ENCODE measurements at places on chromosomes 7 and 10. TPM values are rescaled to one million over a fixed set of nuclear protein-coding genes. Genes with fewer than 3 reads are reported as not detected.
A peak's percentile ranks its signal among the peaks of the same experiment; 100 is the strongest.

- no peaks in the 10 kb centered on the region for H3K4me1 ChIP-seq
- no peak overlapping the region for H3K4me3 ChIP-seq
- H3K27me3 ChIP-seq = no peaks in the 10 kb centered on the region
- no peak overlapping the region for H3K27ac ChIP-seq
- H3K36me3 ChIP-seq = no peaks in the 10 kb centered on the region
- DNase-seq = no peak
These were observed 188.7 kb downstream of the ADARB2 start for GRCh38 chr10:1548596-1548995.

The ZNF485 gene
- 3.5 TPM for total RNA-seq

DNA sequence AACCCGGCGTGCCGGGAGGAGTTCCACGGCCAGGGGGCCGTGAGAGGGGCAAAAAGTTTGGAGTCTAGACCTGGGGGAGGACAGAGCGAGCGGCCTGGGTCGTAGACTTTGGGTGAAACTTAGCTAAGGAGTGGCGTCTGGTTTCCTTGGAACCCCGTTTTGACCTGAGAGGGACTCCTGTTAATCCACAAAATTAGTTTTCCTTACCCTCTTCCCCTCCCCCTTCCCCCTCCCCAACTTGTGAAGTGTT is 574 bp downstream of the MARCHF5 start:
- DNase-seq = no peak
- H3K27me3 ChIP-seq = no peaks in the 10 kb centered on the region
- peak overlapping the region; percentile 95 for H3K4me3 ChIP-seq
- peaks cover 5% of the 10 kb centered on the region for H3K36me3 ChIP-seq

The UNCX gene
- not detected for total RNA-seq

GRCh38 chr10:49398986-49399385 is 3.1 kb upstream of the DRGX start:
- no peak overlapping the region for H3K4me3 ChIP-seq
- H3K27me3 ChIP-seq = peaks cover 76% of the 10 kb centered on the region
- no peak for DNase-seq
- H3K27ac ChIP-seq = no peak overlapping the region
- peaks cover 29% of the 10 kb centered on the region for H3K4me1 ChIP-seq

GRCh38 chr7:50217821-50218281 is 86.7 kb upstream of the IKZF1 start:
- no peak overlapping the region for H3K4me3 ChIP-seq
- no peak overlapping the region for H3K27ac ChIP-seq
- H3K4me1 ChIP-seq = peaks cover 12% of the 10 kb centered on the region
- no peaks in the 10 kb centered on the region for H3K36me3 ChIP-seq

The SFMBT2 gene
- total RNA-seq = 22.3 TPM

The PDGFA gene
- 27.1 TPM for total RNA-seq

DNA sequence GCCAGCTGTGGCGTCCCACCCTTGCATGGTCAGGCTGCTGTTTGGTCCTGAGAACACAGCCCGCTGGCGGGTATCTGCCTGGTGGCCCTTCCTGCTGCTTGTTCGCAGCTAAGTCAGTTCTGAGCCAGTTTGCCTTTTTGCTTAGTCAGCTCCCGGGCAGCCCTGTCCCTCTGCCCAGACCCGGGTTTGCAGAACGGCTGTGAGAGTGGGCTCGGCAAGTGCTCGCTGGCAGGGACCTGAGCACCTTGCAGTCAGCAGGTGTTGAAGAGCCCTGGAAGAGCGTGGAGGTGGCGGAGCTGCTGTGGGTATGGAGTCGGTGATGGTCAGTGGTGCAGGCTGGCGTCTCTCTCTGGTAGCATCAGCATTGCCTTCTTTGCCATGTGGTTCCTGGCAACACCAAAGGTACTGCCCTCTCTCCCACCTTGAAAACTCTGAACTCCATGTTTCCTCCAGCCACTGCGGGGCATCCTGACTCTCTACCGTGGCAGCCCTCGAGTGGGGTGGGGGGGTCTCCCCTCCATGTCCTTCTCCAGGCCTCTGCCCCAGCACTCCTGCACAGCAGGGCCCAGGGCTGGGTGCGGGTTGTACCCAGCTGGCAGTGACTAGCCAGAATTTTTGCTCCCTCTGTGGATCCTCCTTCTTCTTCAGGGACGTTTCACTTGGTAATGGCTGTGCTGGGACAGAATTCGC is 4.6 kb downstream of the INPP5A start:
- no peaks in the 10 kb centered on the region for H3K36me3 ChIP-seq
- H3K27ac ChIP-seq = no peak overlapping the region
- peak; percentile 44 for DNase-seq

DNA sequence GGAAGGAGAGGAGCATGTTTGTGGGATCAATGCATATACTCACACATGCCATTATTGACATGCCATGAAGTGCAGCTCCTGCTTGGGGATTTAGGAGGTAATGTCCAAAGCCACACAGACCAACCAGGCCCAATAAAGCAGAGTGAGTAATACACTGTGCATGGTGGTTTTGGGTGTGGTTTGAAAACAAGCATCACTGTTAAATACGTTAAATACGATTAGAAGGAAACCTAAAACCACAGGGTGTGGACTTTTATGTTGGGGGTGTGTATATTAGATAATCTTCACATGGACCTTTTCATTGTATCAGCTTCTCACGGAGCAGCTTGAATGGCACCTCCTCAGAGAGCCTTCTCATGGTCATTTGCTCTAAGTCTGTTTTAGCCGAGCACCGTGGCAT is 10.4 kb upstream of the EIF3A start:
- no peaks in the 10 kb centered on the region for H3K4me1 ChIP-seq
- H3K36me3 ChIP-seq = no peaks in the 10 kb centered on the region
- H3K4me3 ChIP-seq = no peak overlapping the region
- H3K27me3 ChIP-seq = no peaks in the 10 kb centered on the region
- H3K27ac ChIP-seq = no peak overlapping the region
- DNase-seq = no peak

DNA sequence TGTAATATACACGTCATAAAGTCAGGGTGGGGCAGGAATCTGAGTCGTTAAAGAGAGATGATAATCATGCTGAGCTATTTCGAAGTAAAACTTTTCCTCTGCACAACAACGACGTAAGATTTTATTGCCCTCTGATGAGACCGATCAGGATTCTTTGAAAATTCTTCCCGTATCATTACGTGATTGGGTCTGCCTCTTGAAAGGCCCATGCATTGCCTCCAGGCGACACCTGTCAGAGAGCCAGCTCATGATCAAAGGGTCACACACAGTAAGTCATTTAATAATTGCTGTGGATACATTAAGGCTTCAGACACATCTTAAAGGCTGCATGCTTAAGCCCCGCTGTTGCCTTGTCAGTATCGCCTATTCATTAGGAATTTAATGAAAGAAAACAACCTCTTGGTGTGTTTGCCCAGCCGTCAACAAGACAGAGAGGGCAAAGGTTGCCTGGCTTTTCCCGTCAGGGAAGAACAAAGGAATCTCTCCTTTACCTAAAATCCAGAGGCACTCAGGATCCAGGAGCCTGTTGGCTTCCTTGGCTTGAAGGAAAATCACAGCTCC is 189.0 kb upstream of the SH2B2 start:
- H3K27me3 ChIP-seq = no peaks in the 10 kb centered on the region
- no peak for DNase-seq
- peaks cover 43% of the 10 kb centered on the region for H3K36me3 ChIP-seq
- H3K4me3 ChIP-seq = no peak overlapping the region

GRCh38 chr10:61176424-61176823 is 232.4 kb upstream of the RHOBTB1 start:
- no peak overlapping the region for H3K4me3 ChIP-seq
- H3K36me3 ChIP-seq = no peaks in the 10 kb centered on the region
- no peak for DNase-seq
- H3K4me1 ChIP-seq = no peaks in the 10 kb centered on the region
- H3K27ac ChIP-seq = no peak overlapping the region

The RTKN2 gene
- 109 TPM for total RNA-seq

DNA sequence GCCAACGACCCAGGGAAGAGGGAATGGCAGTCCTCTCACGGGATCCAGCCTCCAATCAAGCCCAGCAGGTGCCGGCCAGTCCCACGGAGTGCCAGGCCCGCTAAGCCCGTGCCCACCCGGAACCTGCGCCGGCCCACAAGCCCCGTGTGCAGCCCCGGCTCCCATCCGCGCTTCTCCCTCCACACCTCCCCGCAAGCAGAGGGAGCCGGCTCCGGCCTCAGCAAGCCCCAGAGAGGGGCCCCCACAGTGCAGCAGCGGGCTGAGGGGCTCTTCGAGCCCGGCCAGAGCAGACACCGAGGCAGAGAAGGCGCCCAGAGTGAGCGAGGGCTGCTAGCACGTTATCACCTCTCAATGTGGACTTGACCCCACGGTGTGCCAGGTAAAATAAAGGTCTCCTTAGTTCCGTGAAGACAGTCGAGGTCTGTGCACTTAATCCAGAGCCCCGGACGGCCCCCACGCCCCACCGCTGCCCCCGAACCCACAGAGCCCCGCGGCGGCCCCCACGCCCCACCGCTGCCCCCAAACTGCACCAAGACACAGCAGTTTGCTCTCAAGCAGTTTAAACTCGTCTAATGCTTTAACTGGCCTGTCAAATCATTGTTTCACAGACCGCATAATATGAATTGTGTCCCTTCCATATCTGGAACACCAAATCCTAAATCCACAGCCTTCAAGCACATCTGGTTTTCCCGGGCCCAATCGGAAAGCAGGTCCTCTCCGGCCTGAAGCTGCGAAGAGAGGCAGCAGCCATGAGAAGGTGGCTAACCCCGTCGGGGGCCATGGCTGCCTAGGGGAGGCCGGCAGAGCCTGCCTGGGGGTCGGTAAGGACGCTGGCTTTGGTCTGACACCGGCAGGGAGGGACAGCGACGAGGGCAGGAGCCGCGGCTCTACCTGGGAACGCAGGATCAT is 307.8 kb downstream of the PTPRN2 start:
- no peaks in the 10 kb centered on the region for H3K4me1 ChIP-seq
- no peaks in the 10 kb centered on the region for H3K36me3 ChIP-seq
- no peak overlapping the region for H3K4me3 ChIP-seq
- DNase-seq = no peak
- H3K27me3 ChIP-seq = no peaks in the 10 kb centered on the region

DNA sequence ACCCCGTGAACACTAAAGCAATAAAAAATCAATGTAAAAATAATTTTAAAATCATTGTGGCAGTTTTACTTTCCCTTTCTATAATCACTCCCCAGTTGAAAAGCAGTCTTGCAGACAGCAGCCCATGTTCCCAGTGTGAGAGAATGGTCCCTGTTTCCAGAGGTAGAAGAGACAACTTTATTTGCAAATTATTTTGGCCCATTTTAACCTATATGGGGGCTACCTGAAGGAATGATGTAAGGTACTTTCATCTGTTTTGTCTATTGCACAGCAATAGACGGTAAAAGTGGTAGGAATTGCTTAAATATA is 559.8 kb downstream of the ZWINT start:
- no peak overlapping the region for H3K4me3 ChIP-seq
- no peak for DNase-seq
- H3K36me3 ChIP-seq = no peaks in the 10 kb centered on the region
- no peaks in the 10 kb centered on the region for H3K27me3 ChIP-seq

- H3K36me3 ChIP-seq = no peaks in the 10 kb centered on the region
- H3K27ac ChIP-seq = no peak overlapping the region
- no peaks in the 10 kb centered on the region for H3K4me1 ChIP-seq
- no peaks in the 10 kb centered on the region for H3K27me3 ChIP-seq
- no peak for DNase-seq
These were observed 518.2 kb upstream of the SEMA3D start for GRCh38 chr7:85705076-85705475.

The VWC2 gene
- 0.18 TPM for total RNA-seq

GRCh38 chr7:101367676-101368075 is 5.0 kb downstream of the COL26A1 start:
- no peak overlapping the region for H3K27ac ChIP-seq
- H3K27me3 ChIP-seq = peaks cover 38% of the 10 kb centered on the region
- H3K4me1 ChIP-seq = peaks cover 12% of the 10 kb centered on the region
- no peak for DNase-seq
- no peaks in the 10 kb centered on the region for H3K36me3 ChIP-seq

The UCN3 gene
- total RNA-seq = 0.53 TPM

DNA sequence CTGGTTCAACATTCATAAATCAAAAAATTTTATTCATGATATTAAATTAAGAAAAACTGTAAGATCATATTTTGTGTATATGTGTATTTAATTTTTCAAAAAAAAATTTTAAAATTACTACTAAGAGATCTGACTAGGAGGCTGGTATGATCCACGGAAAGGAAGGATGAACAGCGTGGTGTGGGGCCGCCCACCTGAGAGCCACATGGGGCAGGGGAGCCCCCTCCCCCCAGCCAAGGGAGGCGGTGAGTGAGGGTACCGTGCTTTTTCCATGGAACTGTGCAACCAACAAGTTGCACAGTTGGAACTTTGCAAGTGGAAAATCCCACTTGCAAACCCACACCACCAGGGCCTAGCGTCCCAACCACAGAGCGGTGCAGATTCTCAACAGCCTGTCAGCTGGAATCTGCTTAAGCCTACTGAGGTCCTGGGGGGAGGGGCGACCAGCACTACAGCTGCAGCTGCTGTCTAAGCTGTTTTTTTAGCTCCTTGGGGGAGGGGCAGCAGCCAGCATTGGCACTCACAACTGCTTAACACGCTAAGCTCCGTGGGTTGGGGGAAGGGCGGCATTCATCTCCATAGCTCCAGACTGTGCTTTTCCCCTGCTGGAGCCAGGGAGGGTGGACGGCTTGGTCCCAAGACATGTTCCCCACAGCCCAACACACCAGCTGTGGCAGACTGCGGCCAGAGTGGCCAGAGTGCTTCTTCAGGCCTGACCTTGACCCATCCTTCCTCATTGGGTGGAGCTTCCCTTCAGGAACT is 94.2 kb upstream of the IGFBP3 start:
- peak; percentile 50 for DNase-seq
- no peak overlapping the region for H3K27ac ChIP-seq
- H3K4me3 ChIP-seq = no peak overlapping the region
- H3K36me3 ChIP-seq = no peaks in the 10 kb centered on the region
- H3K27me3 ChIP-seq = no peaks in the 10 kb centered on the region
- peaks cover 6% of the 10 kb centered on the region for H3K4me1 ChIP-seq

DNA sequence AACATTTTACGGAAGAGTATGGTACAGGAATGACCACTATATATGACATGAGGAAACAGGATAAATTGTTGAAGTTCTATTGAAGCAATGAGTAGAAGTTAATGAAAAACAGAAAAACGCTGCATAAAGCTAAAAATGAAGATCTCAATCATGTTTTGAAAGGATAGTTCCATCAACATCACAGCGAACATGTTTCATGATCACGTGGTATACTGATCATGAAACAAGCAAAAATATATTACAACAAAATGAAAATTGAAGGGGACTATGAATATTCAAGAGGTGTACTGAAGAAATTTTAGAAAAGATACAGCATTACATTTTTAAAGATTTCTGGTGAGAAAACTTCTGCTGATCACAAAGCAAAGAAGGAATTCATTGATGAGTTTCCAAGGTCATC is 45.9 kb upstream of the TAC1 start:
- no peaks in the 10 kb centered on the region for H3K36me3 ChIP-seq
- H3K4me1 ChIP-seq = no peaks in the 10 kb centered on the region
- no peak overlapping the region for H3K4me3 ChIP-seq
- no peaks in the 10 kb centered on the region for H3K27me3 ChIP-seq
- H3K27ac ChIP-seq = no peak overlapping the region

The PGAM1 gene
- 133 TPM for total RNA-seq

GRCh38 chr10:60731134-60731885 is 47.0 kb upstream of the CDK1 start:
- H3K36me3 ChIP-seq = no peaks in the 10 kb centered on the region
- H3K4me1 ChIP-seq = peaks cover 8% of the 10 kb centered on the region
- H3K27me3 ChIP-seq = peaks cover 8% of the 10 kb centered on the region
- DNase-seq = no peak

GRCh38 chr7:28573059-28573553 is 160.8 kb downstream of the CREB5 start:
- no peak for DNase-seq
- no peaks in the 10 kb centered on the region for H3K36me3 ChIP-seq
- H3K4me3 ChIP-seq = no peak overlapping the region
- H3K27ac ChIP-seq = no peak overlapping the region
- peaks cover 5% of the 10 kb centered on the region for H3K27me3 ChIP-seq

- no peaks in the 10 kb centered on the region for H3K36me3 ChIP-seq
- DNase-seq = no peak
- H3K4me1 ChIP-seq = no peaks in the 10 kb centered on the region
- H3K27ac ChIP-seq = no peak overlapping the region
These were observed 53.4 kb downstream of the CFAP46 start for GRCh38 chr10:132888898-132889490.

The PRKCQ gene
- 8.1 TPM for total RNA-seq

All from lower lobe of right lung (tissue), 2 donors.